SJSA1 (cell line): ENCODE measurements at places on chromosomes 1 and 21. TPM values are rescaled to one million over a fixed set of nuclear protein-coding genes. Genes with fewer than 3 reads are reported as not detected.

DNA sequence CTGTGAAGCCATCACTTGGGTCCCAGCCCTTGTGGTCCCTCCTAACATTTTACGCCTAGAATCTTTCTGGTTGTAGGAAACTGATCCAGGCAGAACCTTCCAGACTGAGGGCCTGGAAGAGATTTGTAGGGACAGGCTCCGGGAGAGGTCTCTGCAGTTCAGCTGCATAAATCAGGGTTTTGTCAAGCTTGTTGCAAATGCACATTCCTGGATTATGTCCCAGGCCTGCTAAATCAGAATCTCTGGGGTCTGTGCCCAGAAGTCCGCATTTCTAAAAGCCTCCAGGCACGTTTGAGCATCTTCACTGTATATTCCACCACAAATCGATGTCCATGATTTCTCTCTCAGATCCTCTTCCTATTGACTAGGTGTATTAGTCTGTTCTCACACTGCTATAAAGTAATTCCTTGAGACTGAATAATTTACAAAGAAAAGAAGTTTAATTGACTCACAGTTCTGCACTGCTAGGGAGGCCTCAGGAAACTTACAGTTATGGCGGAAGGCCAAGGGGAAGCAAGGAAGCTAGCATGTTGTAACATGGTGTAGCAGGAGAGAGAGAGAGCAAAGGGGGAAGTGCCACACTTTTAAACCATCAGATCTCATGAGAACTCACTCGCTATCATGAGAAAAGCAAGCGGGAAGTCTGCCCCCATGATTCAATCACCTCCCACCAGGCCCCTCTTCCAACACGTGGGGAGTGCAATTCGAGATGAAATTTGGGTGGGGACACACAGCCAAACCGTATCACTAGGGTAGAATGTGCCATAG is 1.2 kb upstream of the FHAD1 start:
- no peak for DNase-seq

The FNDC5 gene
- 0.47 and 0.84 TPM in 2 replicates for total RNA-seq

The RNU1-2 gene
- under 0.01 and 294 TPM in 2 replicates for total RNA-seq

GRCh38 chr1:24745711-24746413 is 615 bp downstream of the CLIC4 start:
- DNase-seq, result no peak

DNA sequence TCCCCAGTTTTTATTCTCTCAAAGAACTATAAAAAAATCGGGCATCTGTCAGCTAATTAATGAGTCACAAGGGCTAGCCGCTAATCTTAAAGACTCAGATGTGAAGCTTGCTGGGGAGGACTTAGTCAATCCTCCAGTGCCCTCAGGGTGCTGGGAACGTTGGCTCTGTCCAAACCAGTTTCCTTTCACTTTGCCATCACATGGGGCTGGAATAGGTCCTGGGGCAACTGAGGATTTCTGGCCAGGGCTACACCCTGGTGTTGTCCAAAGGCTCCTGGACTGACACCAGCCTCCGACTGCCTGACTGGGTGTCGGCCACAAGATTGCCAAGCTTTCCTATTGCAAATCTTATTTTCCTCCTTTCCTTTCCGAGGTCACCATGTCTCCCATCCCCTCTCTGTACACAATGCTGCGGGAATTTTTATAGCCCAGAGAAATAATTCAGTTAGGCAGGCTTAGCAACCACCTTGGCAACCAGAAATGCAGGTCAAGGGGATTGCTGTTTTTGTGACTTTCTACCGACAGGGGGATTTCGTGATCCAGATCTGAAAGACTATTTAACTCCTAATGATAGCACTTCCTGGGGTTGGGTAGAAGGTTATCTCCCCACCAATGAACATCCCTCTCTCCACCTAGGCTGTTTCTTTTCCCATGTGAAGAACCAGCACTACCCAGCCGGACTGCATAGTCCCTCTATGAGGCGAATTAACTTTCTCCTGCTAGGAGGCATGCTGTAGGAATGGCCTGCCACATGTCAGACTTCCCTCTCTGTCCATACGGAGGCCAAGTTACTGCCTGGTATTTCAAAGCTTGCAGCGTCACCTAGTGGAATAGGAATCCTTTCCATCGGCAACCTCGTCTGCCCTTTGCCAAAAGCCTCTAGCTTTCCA is 29.9 kb upstream of the CTBS start:
- peak; percentile 91 for DNase-seq

The SPRR2A gene
- total RNA-seq, result not detected in 2 replicates

The BCAR3 gene
- total RNA-seq, result 49.5 and 50.4 TPM in 2 replicates

GRCh38 chr1:53087332-53088285 is 25.6 kb downstream of the PODN start:
- no peak for DNase-seq

- peak; percentile 47 for DNase-seq
Measured at GRCh38 chr21:46002841-46003574, 21.4 kb downstream of the COL6A1 start.

DNA sequence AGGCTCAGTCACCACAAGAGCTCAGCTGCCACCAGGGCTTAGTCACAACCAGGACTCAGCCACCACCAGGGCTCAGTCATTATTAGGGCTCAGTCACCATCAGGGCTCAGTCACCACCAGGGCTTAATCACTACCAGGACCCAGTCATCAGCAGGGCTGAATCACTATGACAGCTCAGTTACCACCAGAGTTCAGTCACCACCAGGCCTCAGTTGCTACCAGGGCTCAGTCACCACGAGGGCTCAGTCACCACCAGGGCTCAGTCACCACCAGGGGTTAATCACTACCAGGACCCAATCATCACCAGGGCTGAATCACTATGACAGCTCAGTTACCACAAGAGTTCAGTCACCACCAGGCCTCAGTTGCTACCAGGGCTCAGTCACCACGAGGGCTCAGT is 196.2 kb downstream of the NPHP4 start:
- DNase-seq, result no peak

The GNPAT gene
- 71.9 and 80.1 TPM in 2 replicates for total RNA-seq

- no peak for DNase-seq
Measured at GRCh38 chr1:217240656-217241055, 390.2 kb downstream of the GPATCH2 start.

DNA sequence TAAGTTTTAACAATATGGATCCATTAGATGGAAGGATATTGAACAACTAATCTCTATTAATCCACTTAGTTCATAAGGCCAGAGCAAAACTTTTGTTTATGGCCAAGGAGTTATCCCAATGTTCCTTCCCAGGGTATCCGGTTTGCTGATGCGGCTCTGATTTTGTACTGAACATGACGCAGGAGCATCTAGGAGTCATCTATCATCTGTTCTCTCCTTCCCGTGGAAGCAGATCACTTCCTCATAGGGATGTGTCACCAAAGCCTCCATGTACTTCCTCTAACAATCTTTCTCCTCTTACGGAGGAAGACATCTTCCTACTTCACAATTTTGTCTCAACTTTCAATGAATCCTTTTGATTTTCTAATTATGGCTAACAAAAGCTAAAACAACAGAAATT is 206.6 kb downstream of the APP start:
- no peak for DNase-seq

GRCh38 chr1:178472531-178472930 is 24.2 kb downstream of the CLEC20A start:
- DNase-seq, result no peak

DNA sequence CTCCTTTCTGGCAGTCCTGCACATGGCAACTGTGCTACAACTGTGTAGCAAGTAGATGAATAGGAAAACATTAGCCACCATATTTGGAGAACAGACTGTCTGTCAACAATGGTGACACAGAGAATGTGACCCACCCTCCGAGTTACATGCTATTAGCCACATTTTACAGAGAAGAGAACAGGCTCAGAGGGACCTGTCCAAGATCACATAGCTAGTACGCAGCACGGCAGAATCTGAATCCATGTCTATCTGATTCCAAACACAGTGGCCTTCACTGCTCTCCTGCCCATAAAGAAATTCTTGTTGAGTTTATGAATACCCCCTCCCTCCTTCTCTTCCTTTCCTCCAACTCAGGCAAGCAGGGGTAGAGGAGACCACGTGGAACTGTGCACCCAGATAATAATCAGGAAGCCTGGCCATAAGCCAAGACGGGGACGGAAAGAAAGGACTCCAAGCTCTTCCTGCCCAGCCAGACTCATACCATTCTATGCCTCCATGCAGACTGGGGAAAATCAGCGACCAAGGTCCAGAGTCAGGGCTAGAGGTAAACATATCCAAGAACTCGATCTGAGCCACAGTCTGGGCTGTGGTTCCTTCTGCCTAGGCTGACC is 78.8 kb downstream of the TRABD2B start:
- no peak for DNase-seq

- no peak for DNase-seq
Measured at GRCh38 chr1:114517348-114517747, 6.3 kb upstream of the TRIM33 start.

- DNase-seq, result no peak
Measured at GRCh38 chr1:24216276-24217074, 29.4 kb upstream of the IFNLR1 start.

GRCh38 chr21:45574081-45574501 is 31.9 kb upstream of the SLC19A1 start:
- DNase-seq, result no peak

The FASLG gene
- not detected in 2 replicates for total RNA-seq

The S100A9 gene
- not detected in 2 replicates for total RNA-seq

The FAM167B gene
- 0.19 and 0.24 TPM in 2 replicates for total RNA-seq

The CHI3L2 gene
- not detected in 2 replicates for total RNA-seq

The PRKAA2 gene
- 0.05 and 0.13 TPM in 2 replicates for total RNA-seq

The FMO2 gene
- not detected in 2 replicates for total RNA-seq

- DNase-seq, result no peak
Measured at GRCh38 chr1:231050395-231050794, 10.3 kb upstream of the FAM89A start.

DNA sequence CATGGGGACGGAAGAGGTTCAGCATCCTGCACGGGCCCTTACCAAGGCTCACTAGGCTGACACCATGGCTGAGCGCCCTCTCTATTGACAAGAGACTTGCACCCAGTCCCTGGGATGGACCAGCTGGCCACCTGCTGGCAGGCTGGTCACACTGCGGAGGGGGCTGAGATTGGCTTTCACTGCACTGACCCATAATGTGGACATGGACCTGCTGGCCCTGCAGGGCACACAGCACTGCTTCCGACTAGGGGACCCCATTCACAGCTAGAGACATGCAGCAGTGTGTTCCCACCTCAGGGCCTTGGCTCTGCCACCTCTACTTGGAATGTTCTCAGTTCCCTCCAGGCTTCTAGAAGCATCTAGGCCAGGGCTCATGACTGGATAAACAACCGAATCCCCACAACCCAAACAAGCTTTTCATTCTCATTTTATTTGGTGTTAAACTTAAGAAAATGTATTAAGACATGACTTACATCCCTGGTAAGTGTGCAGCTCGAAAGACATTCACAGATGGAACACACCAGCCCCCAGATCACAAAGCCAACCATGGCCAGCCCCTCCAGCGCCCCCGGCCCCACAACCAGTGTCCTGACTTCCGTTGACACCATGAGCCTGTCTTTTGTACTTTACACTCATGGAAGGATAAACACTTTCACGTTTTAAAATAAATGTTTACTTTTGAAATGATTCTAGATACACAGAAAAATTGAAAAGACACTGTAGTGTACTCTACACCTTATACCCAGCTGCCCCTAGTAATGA is 9.3 kb upstream of the SRARP start:
- peak; percentile 48 for DNase-seq

The MPL gene
- not detected in 2 replicates for total RNA-seq

DNA sequence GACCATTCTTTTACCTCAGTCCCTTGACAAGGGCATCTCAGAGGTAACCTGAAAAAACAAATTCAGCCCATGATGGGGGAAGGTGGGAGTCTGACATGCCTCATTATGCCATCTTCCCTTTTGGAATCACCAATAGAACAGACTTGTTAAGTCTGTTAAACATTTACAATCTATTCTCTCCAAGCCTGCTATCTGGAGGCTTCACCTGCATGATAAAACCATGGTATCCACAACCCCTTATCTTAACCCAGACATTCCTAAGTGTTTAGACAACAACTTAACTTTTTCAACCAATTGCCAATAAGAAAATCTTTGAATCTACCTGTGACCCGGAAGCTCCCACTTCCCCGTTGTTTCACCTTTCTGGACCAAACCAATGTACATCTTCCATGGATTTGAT is 233.0 kb upstream of the CACYBP start:
- no peak for DNase-seq

DNA sequence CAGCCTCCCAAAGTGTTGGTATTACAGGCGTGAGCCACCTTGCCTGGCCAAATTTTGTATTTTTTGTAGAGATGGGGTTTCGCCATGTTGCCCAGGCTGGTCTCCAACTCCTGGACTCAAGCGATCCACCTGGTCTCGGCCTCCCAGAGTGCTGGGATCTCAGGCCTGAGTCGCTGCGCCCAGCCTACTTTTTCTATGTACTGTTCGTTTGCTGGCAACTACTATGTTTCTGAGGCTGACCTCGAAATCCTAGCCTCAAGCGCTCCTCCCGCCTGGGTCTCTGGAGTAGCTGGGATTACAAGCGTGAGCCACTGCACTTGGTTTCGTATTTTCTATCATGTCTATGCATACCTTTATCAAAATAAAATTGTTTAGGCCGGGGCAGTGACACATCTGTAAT is 675 bp upstream of the TEKT2 start:
- no peak for DNase-seq

DNA sequence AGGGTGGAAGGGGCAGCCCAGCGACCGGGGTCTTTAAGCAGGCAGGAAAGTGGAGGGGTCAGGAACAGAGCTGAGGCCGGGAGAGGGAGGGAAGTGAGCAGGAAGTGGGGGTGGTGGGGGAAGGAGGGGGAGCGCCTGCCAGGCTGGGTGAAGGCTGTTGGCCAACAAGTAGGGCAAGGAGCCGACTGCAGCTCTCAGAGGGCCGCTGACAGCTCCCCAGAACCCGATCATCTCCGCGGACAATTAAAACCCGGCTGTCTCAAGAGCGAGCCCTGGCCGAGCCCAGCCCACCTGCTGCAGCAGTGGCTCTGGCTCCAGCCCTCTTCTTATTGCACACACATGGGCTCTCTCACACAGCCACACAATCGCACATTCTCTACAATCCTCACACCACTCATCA is 51.6 kb downstream of the GRIK3 start:
- no peak for DNase-seq

DNA sequence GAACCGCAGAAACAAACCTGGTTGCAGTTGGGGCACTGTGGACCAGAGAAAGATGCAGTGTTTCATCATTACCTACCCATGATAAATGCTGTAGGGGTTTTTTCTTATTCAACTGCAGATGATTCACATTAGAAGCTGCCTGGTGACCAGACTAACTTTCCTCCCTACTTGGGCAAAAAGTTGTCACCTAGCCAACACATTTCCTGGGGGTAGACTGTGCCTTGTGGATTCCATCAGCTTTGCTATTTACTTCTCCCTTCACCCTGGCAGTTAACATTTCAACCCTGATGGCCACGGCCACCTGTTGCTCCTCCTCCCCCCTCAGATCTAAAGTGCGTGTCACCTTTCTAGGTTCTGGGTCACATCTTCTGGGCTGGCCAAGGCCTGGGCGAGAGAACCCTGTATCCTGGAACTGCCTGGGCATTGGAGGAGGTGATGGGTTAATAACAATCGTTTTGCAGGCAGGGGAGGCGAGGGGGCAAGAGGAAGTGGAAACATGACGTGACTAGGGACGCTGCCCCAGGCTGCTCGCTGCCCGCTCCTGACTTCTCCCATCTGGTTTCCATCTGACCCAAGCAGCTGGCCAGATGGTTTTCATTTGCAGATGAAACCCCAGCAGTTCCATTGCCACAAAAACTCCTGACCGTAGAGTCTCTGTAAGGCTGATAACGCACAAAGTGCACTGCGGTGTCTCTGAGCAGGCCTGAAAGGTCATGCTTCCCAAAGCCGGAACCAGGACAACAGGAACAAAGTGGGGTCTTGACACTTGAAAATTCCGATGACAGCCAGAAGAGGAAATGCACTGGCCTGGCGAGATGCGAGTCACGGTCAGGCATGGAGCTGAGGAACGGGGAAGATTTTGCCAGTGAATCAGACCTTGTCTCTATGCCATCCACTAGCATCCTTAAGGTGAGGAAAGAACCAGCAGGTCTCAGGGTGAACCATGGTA is 36.6 kb downstream of the CAPZB start:
- peak; percentile 80 for DNase-seq
